ENCODE measurements at places on chromosomes 1 and 21. TPM values are rescaled to one million over a fixed set of nuclear protein-coding genes. Genes with fewer than 3 reads are reported as not detected.

FYB2 gene
- total RNA-seq, result 15.2 TPM

SLC45A1 gene
- 2.0 TPM for total RNA-seq

CHIA gene
- total RNA-seq, result not detected

ADAM30 gene
- not detected for total RNA-seq

PGLYRP4 gene
- total RNA-seq, result not detected

NID1 gene
- 47.6 TPM for total RNA-seq

Measured in left ventricle myocardium superior (tissue), 1 donor.